Caco-2 (cell line): ENCODE measurements at places on chromosomes 7 and 10.

DNA sequence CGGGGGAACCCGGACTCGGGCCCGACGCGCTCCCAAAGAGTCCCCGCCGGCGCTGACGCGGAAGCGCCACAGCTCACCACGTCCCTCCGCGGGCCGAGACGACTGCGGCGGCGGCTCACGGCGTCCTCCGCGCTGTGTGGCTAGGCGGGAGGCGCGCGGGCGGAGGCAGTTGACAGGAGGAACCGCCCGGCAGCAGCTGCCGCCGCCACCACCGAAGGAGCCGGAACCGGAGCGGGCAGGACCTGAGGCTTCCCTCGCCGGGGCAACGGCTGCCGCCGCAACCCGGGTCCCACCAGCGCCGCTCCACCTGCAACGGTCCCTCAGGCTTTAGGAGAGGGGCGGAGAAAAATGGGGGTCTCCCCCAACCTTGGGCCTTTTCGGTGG, 334 bp downstream of the ZNF800 start:
- peak; percentile 46 for DNase-seq

DNA sequence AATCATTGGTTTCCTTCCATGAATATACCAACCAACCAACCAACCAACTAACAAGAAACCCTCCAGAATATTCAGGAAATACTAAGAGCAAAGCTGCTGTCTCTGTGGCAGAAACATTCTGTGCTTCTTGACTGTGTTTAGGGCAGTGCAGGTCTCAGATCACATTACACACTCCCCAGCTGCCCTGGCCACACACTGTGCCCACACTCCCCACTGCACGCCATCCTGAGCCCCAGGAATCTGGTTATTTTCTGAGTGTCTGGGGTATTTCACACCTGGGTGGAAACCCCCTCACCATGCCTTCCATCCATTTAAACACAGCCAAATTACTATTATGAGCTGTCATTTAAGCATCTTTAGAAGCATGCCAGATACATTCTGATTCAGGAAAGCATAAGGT, 183.7 kb upstream of the ANK3 start:
- DNase-seq, result no peak

DNA sequence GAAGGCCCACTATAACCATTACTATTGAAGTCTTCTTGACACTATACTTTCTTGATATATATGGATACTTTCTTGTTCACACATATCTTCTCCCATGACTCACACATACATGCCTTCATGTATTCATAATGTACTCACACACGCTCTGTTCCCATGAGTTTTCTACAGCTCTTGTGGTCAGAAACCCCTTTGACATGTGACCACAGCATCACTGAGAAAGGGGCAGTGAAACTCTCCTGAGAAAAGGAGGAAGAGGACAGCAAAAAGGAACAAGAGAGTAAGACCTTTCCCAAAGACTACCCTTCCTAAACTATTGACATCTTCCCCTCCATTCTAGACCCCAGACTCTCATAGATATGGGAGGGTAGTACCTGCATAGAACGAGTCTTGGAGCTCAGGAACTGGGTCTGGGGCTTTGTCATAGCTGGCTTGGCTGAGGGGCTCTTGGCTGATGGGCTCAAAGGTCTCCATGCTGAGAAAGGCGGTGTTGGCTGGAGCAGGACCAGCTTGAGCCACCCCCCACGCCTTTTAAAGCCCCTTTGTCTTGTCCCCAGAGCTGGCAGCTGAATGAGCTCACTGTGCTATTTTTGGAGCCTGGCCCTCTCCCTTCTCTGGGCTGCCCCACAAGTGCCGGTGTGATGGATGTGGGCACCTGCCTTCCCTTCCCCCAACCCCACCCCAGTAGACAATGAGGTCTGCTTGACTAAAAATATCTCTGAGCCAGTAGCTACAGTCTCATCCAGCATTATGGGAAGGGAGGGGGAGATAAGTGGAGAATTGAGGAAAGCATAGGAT, 5.1 kb downstream of the SYNPO2L start:
- no peak for DNase-seq

DNA sequence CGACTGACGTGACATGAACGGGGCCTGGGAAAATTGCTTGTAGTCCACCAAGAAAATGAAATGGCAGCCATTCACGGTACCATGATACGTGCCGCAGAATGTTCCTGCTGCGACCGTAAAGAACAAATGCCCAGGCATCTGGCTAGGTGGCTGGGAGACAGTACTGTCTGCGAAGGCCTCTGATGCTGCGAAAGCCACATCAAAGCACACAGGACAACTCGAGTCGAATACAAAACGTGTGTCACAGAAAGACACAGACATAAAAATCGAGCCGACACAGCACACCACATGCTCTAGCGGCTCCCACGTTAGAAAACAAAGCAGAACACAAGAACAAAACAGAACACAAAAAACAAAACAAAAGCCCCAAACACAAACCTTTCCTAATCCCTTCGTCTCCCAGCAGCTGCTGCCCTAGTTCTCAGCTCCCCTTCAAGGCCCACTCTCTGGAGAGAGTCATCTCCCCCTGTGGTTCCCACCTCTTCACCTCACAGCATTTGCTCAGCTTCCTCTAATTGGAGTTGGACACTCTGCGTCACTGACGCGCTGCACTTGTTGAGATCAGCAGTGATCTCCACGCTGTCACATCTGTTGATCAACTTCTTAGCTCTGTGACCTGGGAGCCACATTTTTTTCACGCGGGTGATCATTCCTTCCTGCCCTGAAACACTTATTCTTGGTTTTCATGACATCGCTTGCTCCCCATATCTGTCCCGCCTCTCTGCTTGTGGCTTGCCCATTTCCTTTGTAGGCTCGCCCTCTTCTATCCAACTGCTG, 112.2 kb downstream of the CLEC2L start:
- DNase-seq, result no peak

DNA sequence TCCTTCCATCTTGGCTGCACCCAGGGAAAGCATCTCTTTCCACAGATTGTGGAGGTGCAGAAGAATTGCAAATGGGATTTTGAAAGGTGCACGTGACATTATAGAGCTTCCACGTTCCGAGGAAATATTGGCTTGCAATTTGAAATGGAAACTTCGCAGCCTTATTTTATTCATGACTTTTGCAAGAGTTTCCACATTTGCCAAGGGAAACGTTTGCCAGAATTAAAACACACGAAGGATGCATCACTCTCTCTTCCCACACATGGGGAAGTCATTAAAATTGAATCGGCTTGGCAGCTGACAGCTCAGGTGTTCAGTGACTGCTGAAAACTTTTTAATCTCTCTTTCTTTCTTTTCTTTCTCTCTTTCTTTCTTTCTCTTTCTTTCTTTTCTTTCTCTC, 475.4 kb upstream of the IGFBP3 start:
- DNase-seq, result no peak

DNA sequence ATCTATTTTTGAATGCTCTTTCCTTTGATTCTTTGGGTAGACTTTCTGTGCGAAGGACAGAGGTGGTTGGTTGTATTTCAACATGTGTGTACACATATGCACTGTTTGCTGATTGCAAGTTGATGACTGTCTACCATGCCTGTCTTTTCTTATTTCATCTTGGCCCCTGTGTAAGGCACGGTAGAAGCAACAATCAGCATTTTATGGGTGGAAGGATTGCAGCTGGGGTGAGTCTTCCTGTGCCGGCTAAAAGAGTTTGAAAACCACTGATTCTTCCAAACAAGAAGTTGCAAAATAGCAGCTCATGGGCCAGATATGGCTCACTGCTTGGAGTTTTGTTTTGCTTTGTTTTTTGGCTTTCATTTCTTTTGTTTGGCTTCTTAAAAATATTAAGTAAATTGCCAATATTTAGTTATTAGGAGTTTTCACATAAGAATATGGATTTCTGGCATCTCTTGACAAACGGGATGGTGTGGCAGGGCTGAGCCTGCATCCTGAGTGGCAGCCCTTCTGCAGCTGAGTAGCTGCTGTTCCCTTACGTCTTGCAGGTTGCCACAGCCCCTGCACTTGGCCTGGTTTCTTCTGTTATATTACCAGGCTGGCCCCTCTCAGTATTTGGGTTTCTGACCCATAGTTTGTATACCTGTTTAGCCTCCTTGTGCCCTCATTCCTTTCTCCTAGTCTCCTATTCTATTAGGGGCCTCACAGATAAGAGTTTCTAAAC, 7.2 kb downstream of the ZNF862 start:
- DNase-seq, result no peak

DNA sequence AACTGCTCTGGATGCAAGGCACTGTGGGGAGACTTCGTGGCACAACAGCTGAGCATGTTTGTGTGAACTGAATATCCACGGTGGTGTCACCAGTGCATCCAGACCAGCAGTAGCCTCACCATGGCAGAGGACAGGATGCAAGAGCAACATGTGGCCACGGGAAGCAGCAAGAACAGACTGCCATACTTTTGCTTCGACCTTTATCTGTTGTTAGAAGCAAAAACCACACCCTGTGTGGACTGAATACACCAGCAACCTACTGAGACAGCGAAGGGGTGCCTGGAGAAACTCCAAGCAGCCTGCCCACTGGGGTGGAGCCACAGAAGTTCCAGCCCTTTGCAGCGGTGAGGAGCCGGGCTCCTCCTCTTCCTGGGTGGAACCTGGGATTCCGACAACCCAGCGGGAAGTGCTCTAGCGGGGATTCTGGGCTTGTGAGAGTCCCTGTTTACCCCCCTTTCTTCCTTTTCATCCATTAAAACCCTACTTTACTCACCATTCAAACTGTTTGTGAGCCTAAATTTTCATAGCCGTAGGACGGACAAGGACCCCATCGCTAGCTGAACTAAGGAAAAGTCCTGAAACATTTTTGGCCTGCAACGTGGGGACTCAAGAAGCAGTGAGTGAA, 584.9 kb downstream of the GRM8 start:
- no peak for DNase-seq

- DNase-seq, result no peak
Observed at GRCh38 chr10:49414496-49414895, 18.6 kb upstream of the DRGX start.

DNA sequence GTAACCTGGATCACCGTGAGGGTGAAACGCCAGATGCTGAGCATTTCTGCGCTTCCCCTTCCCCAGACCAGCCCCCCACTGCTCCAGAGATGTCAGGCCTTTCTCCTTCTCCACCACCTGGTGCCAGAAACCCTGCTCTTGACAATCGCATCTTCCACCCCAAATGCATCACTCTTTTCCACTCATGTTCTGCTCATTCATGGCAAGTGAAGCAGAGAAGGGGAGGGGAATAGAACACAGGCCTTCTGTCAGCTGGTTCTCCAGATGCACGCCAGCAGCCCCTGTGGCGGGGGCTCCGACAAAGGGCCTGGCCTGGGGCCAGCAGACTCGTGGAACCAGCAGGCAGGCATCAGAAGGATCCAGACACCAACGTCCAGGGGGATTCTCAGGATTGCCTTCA, 68.5 kb upstream of the SVIL start:
- no peak for DNase-seq

DNA sequence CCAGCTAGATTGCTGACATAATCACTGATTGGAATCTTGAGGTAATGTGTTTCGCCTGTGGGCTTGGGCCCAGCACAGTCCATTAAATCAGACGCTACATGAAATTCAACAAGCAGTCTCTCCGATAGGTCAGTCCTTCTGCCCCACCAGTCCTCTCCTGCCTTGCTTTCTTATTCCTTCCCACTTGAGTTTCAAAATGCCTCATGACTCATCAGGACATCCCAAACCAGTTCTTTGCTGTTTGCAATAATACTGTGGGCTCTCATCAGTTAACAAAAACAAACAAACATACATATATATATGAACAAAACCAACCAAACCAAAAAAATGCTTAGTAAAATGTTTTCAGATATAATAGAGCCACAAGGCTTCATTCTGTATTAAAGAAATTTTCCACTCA, 599.0 kb downstream of the SORCS1 start:
- DNase-seq, result no peak

- DNase-seq, result no peak
Observed at GRCh38 chr7:150788474-150789269, 11.5 kb downstream of the TMEM176B start.

GRCh38 chr7:7099584-7100014, 82.7 kb upstream of the C1GALT1 start:
- peak; percentile 94 for DNase-seq

DNA sequence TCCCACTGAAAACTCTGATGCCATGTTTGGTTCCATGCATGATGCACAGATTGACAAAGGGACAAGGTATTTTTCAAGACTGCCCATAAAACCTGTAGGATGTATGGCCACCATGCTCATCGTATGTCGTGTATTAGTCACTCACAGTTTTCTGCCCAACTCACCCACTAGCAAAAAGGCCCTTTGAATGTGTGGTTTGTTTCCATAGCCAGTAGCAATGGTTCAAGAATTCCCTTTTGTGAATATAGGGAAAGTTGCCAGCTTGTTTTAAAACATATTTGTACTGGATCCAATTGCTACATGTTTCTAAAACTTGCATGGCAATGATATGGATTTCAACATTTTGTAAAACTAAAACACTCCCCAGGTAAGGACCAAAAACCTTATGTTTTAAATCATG, 280.9 kb upstream of the YAE1 start:
- no peak for DNase-seq

DNA sequence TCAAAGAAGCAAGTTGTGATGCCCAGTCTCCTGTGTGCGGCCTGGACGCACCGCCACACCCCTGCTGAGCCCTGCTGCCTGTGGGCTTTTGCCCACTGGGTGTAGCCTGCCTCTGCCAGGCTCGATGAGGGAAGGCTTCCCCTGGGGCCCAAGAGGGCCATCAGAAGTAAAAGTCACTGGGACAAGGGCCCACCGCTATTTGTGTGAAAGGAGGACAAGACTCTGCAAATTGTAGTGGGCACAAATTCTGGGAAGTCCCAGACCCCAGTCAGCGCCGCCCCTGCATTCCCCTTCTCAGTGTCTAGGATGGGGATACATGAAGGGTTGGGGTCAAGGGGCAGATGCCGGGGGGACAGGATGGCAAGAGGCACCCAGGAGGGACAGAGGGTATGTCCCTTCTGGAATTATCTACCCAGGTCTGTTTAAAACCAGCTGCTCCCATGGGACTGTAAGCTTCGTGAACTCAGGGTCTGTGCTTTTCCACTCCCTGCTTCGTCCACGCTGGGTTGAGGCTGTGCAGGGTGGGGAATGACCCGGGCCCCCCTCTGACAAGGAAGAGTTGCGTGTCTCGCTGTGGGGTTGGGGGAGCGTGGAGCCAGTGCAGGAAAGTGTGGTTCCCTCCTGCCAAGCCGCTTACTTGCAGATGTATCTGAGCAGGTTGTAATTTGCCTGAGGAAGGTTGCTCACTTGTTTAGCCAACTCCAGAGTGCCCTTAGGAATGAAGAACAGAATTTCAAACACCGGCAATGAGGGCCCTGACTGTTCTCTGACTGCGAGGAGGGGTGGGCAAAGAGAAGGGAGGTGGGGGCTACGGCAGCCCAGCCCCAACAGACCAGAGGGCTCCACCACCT, 147.2 kb downstream of the MAPK8 start:
- no peak for DNase-seq

- DNase-seq, result no peak
Observed at GRCh38 chr7:40489844-40490602, 355.2 kb downstream of the SUGCT start.

GRCh38 chr10:114714281-114714741, 56.2 kb upstream of the ABLIM1 start:
- DNase-seq, result no peak

- DNase-seq, result no peak
Observed at GRCh38 chr10:64365663-64366062, 844.5 kb downstream of the REEP3 start.

GRCh38 chr10:101695404-101695890, 477 bp upstream of the FBXW4 start:
- no peak for DNase-seq
